NCI-H1436 treated with DMSO at 0.1 percent for 48 hours (cell line): ENCODE measurements at places on chromosomes 13 and 19.

DNA sequence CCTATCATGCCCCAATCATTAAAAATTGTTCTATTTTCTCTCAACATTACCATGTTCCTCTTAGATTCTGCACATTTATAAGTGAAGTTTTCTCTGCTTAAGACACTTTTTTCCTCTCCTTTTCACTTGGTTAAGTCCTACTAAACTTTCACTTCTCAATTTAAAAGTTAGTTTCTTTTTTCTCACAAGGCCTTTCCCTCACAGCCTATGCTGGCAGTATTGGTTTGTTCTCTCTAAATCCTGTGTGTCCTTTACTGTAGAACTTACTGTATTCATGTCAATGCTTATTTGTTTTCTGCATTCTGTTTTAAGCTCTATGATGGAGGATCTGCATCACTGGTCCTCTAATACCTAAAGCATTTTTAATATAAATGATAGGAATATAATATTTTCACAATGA is 2816.6 kb downstream of the PCDH9 start:
- no peak for DNase-seq

GRCh38 chr19:44303976-44304568 is 753 bp downstream of the ZNF235 start:
- DNase-seq, result no peak

DNA sequence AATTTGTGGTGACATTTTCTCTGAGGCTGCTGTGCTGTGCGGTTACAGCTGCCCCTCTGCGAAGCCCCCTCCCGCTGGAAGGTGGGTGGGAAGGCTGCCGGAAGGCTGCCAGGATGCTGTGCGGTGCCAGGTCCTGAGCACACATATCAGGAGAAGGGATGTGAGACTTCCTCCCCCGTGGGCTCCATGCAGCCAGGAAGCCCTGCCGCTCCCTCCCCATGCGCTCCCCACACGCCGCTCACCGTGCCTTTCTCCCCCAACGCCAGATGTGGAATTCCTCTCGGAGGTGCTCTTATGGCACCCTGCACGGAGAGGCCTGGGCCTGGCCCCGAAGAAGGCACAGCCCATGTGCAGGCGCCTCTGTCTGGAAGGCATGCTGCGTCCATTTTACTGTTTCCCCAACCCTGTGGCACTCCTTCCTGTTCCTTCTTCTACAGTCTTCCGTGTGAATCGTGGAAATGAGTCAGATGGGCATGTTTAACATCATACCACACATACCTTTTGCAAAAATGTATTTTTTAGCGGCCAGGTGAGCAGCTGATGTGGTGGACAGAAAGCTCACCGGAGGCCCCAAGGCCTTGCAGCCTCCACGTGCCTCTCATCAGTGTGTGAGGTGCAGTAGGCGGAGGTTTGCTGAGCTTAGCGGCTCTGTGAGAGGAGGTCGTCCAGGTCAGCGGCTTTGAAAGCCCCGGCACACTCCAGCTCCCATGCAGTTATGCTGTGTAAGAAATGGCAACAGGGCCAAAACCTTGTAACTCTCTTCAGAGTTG is 88.0 kb downstream of the ATP11A start:
- DNase-seq, result no peak

DNA sequence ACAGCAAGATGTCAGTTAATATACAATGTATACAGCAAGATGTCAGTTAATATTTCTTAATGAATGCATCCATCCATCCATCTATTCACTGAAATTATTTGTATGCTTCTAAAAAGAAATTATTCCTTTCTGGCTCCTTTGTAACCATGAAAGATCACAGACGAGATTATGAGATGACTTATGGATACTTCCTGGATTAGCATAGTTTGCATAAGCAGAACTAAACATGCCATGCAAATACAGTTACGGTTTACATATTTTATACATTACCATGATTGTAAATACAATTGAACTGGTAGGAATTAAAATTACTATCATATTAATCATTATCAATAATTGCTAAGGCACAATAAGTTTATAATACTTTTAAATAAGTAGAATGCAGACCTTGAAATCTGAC is 32.7 kb downstream of the NALCN start:
- no peak for DNase-seq

- DNase-seq, result peak; percentile 0
Measured at GRCh38 chr13:40401911-40402776, 264.3 kb downstream of the FOXO1 start.

GRCh38 chr13:111924678-111925075 is 142.3 kb upstream of the SOX1 start:
- DNase-seq, result no peak

GRCh38 chr13:104256701-104257100 is 1190.5 kb upstream of the SLC10A2 start:
- DNase-seq, result no peak

GRCh38 chr13:111857846-111858560 is 208.9 kb upstream of the SOX1 start:
- DNase-seq, result no peak

DNA sequence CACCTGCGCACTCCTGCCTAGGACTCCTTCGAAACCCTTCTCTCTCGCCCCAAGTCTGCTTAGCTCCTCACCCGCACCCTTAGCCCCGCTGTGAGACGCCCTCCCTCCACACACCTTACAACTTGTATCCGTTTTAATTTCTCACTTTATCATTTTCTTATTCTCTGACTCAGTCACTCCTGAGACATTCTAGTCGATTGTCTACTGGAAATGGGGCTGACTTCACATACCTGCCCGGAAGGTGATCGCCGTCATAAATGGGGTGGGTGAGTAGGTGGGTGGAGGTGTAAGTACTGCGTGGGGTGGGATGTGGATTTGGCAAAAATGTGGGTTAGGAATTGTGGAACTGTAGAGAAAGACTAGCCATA is 714 bp downstream of the NDFIP2 start:
- no peak for DNase-seq

GRCh38 chr13:30088312-30088855 is 219.0 kb downstream of the KATNAL1 start:
- DNase-seq, result no peak

GRCh38 chr13:67763384-67763783 is 533.2 kb upstream of the PCDH9 start:
- no peak for DNase-seq

GRCh38 chr19:45092747-45093678 is at the start of gene PPP1R37:
TSS of gene PPP1R37 (plus strand) at chr19:45093179. CDS start at chr19:45093326, 147 bp downstream.
- peak; percentile 86 for DNase-seq

DNA sequence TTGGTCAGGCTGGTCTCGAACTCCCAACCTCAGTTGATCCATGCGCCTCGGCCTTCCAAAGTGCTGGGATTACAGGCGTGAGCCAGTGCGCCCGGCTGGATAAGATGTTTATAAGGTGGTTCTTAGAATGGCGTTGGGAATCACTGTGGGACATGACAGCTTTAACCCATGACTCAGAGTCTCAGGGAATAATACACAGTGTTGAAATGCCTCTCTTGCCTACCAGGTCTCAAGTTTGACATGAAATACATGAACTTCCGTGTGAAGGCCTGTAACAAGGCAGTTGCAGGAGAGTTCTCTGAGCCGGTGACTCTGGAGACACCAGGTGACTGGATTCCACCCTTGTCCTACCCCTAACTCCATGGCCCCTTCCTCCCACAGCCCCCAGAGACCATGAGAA is 12.6 kb downstream of the FSD1 start:
- no peak for DNase-seq
